IPS-NIHi11 (cell line): ENCODE measurements at places on chromosomes 16 and 17.

DNA sequence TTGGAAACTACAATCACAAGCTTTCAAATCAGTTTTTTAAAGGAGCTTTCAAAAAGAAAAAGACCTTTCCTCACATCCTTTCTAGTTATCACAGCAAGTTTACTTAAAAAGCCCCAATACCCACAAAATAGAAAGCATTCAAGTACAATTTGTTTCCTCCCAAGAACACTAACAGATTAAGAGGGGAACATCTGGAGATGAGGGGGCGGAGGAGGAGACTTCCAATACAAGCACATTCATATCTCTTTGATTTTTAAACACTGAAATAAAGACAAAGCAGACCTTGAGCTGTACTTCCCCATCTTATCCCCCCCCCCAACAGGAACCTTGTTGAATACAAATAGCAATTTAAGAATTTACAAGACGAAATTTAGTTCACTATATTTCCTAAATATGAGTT is 2.0 kb downstream of the YWHAE start:
- no peak for DNase-seq

GRCh38 chr17:36059406-36059805 is 4.7 kb upstream of the CCL18 start:
- no peak for DNase-seq

DNA sequence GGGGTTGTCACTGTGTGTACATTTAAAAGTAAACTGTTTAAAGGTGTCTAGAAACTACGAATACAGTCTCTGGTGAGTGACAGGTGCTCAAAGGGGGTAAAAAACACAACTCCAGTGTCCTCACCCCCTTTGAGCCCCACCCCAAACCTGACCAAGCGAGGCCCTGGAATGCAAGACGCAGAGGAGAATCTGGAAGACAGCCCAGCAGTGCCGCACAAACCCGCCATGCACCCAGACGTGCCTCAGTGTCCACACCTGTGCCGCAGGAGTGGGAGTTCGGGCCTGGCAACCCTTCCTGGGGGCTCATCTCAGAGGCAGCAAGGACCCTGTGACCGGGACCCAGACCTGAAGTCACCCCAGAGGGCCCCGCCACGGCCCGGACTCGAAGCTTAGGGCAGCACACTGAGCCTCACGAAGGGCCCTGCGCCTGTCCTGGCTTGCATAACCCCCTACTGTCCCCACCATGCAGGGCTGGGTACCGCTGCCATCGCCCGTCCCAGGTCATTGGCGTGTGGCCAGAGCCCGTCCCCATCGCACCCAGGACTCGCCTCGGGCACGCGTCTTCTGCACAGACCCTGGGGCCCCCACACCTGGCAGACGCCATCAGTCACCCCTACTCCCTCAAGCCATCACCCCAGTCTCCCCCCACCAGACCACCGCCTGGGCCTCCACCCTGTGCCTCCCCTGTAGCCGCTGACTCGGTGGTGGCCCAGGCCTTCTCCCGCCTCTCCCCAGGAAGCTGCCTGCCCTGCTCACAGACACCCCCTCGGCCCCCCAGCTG is 33.0 kb upstream of the ZC3H18 start:
- no peak for DNase-seq

DNA sequence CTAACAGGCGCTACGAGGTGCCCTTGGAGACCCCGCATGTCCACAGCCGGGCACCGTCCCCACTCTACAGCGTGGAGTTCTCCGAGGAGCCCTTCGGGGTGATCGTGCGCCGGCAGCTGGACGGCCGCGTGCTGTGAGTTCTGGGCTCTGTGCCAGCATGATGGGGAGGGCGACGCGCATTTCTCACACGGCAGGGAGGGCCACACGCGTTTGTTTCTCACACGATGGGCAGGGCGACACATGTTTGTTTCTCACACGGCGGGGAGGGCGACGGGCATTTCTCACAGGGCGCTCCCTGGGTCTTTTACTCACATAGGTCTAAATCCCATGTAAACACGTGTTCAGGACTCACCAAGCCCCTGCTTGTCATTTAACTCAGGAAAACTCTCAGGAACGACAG is 4.4 kb downstream of the GAA start:
- DNase-seq = no peak

GRCh38 chr17:69761767-69762321 is 313.2 kb upstream of the KCNJ16 start:
- DNase-seq = peak; percentile 7
